Stimulated activated CD8-positive, alpha-beta memory T cell treated with anti-CD3 and anti-CD28 coated beads, Interleukin-15, amount 100 ng/mL, for 48 hours (primary cell): ENCODE measurements at places on chromosomes 2 and 18.

DNA sequence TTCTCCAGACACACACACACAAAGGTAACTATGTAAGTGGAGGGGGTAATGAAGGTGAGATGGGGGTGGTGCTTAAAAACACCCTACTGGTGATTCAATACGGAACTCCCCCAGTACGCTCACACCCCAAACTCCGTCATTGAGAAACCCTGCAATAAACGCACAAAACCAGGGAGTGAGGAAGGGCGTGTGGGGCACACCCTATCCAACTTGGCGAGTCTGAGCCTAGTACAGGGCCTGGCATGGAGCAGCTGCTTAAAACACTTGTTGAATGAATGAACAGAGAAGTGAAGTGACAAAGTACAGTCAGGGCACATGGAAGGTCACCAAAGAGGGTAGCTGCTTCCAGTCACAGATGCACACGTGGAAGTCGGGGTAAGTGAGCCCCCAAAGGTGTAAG is 146.8 kb upstream of the SMAD2 start:
- no peak for DNase-seq

DNA sequence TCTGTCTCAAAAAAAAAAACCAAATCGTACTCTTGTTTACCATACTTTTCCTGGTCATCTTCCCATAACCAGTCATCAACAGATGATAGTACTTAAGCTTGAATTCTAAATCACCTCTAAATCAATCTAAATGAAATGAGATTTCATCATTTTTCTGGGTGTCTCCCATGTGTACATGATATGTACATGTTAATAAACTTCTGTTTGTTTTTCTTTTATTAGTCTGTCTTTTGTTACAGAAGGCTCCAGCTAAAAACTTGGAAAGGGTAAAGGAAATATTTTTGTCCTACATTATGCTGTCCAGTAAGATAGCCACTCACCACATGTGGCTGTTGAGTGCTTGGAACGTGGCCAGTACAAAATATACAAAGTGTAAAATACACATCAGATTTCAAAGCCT is 78.7 kb upstream of the MSH6 start:
- DNase-seq = no peak

DNA sequence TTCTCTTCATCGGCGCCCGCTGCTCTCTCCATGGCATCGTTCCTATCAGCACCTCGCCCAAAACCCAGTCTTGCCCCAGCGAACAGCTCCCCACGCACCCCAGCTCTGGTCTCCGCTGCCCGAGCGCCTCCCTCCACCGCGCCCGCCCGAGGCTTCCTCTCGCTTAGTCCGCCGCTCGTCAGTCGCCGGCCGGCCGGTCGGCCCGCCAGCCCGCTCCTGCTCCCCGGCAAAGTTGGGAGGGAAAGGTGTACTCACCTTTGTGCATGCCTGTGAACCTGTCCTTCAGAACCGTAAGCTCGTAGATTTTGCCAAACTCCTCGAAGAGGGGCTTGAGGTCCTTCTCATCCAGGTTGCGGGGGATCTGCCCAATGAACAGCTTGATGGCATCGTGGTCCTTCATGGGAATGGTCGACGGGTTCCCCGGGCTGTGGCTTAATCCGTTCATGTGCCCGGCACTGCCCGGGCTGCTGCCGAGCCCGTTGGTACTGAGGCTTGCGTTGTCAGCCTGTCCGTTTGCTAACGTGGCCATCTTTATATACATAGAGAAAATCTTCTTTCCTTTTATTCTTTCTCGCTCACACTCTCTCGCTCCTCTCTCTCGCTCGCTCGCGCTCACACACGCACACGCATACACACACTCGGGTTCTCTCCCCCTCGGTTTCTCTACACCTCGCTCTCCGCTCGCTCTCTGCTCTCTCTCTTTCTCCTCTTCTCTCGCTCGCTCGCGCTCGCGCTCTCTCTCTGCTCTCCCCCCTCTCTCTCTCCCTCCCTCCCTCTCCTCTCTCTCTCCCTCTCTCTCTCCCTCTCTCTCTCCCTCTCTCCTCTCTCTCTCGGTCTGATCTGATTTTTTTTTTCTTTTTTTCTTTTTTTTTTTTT is at the start of gene CELF4:
CELF4 (minus strand) TSS at position 698 of the 876 bp plus-strand sequence.
- no peak for DNase-seq

GRCh38 chr2:160680974-160681373 is 187.4 kb upstream of the RBMS1 start:
- DNase-seq = no peak

DNA sequence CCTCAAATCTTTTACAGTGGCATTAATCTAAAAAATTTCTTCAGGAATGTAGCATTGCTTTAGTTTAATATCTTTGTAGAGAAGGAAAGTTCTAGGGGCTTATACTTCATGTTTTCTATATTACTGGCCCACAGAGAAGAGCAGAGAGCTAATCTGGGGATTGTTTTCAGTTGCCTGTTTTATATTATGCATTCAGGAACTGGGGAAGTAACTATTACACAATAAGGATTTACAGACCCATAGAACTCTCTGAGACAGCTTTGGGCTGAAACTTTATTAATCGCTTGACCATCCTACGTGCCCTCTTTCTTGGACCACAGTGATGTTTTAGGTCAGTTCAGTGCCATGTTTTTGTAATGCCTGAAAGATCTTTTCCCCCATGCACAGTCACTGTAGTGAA is 29.9 kb downstream of the BIRC6 start:
- DNase-seq = no peak

- DNase-seq = no peak
Observed at GRCh38 chr2:54704238-54704637, 19.2 kb upstream of the EML6 start.

DNA sequence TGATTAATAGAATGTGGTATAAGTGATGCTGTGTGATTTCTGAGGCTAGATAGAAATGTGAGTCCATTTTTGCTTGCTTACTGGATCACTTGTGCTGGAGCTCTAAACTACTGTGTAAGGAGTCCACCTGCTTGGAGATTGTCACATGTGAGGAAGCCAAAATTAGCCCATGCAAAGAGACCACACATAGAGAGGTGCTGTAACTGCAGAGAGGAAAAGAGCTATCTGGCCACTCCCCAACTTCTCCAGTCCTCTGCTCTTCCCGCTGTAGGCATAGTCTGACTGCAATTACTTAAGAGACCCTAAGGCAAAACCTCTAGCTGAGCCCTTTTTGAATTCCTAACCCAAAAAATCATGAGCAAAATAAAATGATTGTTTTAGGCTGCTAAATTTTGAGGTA is 120.6 kb upstream of the FBXO11 start:
- DNase-seq = no peak

DNA sequence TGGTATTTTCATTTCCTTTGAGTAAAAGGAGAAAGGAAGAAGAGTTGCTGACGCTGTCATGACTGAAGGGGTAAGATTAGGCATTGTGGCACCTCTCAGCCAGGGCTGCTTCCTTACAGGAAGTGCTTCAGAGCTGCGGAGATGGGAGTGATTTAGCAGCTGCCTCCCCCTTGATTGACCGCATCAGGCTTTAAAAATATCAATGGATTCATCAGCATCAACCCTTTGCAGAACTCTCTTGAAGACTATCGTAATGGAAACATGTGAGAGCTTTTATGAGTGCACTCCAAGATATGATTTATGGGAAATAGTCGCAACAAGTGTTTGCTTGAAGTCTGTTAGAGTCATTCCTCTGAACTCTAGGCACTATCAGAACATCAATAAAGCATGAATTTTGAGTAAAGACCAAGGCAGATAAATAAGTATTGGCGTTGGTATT is 141.1 kb downstream of the CSRNP3 start:
- no peak for DNase-seq

GRCh38 chr2:191299010-191299409 is 53.8 kb downstream of the MYO1B start:
- DNase-seq = no peak

DNA sequence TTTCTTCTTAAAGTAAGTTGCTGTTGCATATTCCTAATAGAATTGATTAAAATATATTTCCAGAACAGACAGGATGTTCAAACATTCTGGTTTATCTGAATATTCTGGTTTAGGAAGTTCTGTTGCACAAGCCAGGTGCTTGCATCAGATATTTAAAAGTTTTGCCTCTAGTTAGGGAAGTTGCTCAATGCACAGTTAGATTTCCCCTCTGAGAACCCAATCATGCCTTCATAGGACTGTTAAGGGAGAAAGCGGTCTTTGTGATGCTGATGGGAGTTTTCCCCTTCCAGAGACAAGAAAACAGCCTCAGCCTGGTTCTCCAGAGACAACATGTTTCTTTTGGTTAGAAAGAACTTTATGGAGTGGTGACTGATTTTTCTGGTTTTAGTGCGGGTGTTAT is 65.6 kb upstream of the REV1 start:
- DNase-seq = no peak

GRCh38 chr2:185179743-185180142 is 558.9 kb upstream of the FSIP2 start:
- DNase-seq = no peak

- DNase-seq = no peak
Observed at GRCh38 chr2:239949537-239949936, 75.6 kb downstream of the NDUFA10 start.

GRCh38 chr2:19321946-19322345 is 36.5 kb downstream of the OSR1 start:
- DNase-seq = no peak

DNA sequence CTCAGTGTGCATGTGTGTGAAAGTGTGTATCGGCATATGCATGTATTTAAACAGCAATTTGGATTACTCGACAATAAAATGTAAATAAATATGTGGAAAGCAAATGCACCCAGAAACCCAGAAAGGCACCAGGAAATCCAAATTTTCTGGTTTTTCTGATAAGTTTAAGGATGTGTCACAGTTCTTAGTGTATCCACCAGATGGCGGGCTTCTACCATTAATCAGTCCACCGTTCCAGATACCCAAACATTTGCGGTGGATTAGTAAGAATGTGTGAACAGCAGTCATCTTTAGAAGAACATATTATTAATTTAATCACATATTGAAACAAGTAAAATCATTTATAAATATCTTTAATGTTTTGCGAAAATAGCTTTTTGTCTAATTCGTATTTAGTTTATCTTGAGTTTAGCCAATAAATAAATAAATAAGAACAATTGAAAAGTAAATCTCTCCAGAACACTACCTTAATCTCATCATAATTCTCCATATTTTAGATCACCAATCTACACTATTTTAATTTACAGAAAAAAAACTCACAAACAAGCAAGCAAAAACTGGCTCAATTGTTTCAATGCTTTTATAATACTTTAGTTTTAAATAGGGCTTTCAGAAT is 298.9 kb downstream of the DSEL start:
- DNase-seq = no peak

- no peak for DNase-seq
Observed at GRCh38 chr18:6595666-6596065, 133.8 kb upstream of the ARHGAP28 start.

DNA sequence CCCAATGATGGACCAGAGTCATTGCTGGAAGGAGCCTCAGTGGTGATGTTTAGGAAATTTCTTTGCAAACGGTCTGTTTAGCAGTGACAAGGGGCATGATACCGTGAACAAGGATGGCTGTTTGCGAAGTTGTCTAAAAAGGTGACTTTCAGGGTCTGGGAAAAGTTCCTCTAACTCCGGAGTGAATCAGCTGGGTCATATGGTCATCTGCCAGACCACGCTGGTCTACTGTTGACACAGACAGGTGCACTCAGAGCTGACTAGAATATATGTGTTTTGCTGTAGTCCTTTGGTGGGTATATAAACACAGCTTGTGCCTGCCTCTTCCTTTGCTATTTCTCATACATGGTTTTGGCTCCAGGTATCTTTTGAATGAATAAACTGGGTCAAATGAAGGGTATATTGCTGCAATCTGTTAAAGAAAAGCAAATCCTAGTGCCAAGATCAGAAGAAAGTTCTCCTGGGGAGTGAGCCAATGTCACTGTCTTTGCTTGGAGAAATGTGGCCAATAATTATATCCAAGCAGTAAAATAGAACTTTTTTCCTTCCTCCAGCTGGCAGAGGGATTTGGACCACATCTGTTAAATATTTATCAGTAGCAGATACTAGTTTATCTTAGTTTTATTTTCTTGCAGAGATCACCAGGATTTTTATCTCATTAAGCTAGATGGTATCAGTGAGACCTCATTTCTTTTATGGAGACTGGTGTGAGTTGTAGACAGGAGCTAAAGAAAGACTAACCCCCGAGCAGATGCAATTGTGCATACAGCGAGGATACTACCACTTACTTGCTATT is 286.0 kb downstream of the TRIB2 start:
- DNase-seq = no peak

GRCh38 chr18:56825321-56825720 is 174.2 kb downstream of the WDR7 start:
- DNase-seq = no peak

GRCh38 chr2:138763971-138764370 is 16.2 kb downstream of the NXPH2 start:
- no peak for DNase-seq

DNA sequence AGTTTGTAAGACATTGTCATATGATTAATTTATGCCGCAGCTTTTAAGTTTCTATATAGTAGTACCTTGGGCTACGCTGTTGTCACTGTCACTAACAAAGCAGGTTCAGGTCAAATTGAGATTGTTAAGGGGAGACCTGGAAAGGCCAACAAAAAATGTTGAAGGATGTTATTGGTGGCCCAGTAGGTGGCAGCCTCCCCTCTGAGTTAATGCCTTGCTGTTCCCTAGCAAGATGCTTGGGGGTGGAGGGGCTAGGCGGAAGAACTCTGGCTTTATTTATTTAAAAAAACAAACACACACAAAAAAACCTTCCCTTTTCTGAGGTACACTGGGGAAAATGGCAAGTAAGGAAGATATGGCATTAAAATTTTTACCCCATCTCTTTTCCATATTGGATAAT is 128.3 kb upstream of the ATP5MC3 start:
- DNase-seq = no peak

GRCh38 chr18:10400534-10401307 is 53.7 kb upstream of the APCDD1 start:
- DNase-seq = no peak

DNA sequence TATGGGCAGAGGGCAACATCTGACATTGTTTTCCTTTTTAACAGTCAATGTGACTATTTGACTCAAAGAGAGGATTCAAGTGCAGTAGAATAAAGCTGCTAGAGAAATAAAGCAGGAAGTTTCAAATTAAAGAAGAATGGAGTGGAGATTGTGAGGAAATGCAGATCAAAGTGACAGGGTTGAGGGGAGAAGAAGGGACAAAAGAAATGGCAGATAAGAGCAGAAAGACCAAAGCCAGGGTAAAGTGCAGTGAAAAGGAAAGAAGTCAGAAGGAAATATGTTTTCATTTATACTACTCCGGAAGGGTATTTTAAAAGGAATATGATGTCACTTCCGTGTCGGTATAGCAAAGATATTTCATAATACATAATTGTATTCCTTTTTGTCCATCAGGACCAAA is 297.5 kb upstream of the CRIM1 start:
- DNase-seq = no peak

- DNase-seq = no peak
Observed at GRCh38 chr2:128498589-128498988, 179.9 kb upstream of the HS6ST1 start.
